Fibroblast of villous mesenchyme (primary cell): ENCODE measurements at places on chromosomes 2 and 18. TPM values are rescaled to one million over a fixed set of nuclear protein-coding genes. Genes with fewer than 3 reads are reported as not detected.

The LTBP1 gene
- 33.7 and 163 TPM in 2 replicates for total RNA-seq

DNA sequence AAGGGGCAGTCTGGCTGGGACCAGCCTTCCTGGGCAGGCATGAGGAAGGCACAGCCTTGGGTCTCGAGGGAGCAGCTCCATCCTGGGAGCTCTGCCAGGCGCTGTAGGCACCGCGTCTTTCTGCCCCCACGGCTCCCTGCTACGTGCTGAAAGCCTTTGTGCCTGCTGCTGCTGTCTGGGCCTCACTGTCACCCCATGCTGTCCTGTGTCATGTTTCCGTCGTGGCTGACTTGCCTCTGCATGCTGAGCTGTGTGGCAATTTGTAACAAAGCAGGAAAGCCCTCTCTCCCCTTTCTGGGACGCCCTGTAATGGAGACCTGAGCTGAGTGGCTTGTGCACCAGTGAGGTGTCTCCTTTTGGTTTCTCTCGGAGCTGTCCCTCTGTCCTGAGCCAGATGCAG, 152.5 kb downstream of the TSN start:
- DNase-seq = no peak

The ROCK2 gene
- total RNA-seq = 45.1 and 54.0 TPM in 2 replicates

- DNase-seq = peak; percentile 90
Measured at GRCh38 chr2:238644095-238645081, 203.5 kb upstream of the TWIST2 start.

- DNase-seq = no peak
Measured at GRCh38 chr2:167127135-167127534, 238.9 kb downstream of the XIRP2 start.

- DNase-seq = no peak
Measured at GRCh38 chr2:96881349-96882195, 11.7 kb upstream of the SEMA4C start.

The EPAS1 gene
- 124 and 132 TPM in 2 replicates for total RNA-seq

The MOCOS gene
- 3.0 and 7.1 TPM in 2 replicates for total RNA-seq
